Activated T-helper 1 cell treated with anti-CD3 and anti-CD28 coated beads, Interleukin-2, amount 50 U/mL, for 16 hours (primary cell): ENCODE measurements at places on chromosomes 6 and 20.

DNA sequence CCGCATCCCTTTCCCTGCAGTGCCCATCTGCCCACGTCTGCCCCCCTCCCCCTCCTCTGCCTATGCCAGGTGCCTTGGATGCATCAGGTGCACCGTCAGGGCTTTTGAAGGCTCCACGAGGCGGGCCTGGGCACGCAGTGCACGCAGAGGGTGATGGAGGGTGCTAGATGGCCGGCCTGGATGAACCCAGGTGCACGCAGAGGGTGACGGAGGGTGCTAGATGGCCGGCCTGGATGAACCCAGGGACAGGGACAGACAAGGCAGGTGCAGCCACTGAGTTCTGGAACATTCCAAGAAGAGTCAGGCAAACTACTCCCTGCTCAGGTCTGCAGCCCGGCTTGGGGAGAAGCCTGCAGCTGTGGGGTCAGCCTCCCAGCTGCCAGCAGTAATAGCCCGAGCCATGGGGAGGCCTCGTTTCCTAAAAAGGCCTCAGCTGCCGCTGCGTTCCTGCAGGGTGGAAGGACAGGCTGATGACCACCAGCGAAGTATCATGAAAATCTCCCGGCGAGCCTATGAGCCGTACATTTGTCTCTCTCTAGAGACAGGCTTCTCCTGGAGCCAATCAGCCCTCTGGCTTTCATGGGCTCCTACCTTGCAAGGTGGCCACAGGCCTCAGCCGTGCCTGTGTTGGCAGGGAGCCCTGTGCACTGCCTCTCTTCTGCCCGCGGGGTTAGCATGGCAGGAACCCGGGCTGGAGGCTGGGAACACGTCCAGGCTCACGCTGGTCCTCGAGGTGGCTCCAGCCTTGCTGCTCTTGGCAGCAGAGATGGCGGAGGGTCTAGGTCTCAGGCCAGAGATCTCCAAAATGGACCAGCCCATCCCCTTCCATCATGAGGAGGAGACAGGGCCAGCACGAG lies 29.6 kb downstream of the NTSR1 start:
- DNase-seq: no peak

DNA sequence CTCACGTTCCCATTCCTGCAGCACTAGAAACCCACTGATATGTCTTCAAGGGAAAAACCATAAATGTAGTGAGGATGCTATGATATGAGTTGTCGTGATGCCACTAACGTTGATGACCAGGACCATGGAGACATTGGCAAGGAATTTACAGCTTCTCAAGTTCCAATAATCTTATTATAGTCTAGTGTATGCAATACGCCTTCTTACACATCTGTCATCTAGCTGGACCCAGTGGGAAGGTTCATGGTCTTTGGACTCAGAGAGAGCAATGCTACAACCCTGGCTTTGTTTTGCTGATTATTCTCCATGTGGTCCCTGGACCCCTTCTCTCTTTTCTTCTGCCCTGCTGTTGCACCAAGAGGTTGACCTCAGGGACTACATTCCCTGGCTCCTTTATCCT lies 76.0 kb upstream of the BMP2 start:
- no peak for DNase-seq

DNA sequence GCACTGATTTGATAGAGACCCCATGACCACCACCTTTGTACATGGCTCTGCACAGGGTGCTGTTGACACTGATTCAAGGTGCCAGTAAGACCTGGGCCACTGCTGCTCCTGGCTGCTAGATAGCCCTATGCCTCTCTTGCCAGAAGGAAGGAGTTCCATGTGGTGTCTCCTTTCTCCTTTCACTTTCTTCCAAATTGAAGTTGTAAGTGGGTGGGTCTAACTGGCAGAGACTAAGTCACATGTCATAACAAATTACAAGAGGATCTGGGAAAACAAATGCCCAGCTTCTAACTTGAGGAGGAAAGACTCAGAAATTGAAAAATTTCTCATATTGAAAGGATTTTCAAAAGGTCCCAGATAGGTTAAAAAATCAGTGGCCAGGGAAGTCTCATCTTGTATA lies 116.8 kb downstream of the TFAP2B start:
- no peak for DNase-seq

- DNase-seq: peak; percentile 29
Measured at GRCh38 chr6:42960243-42961019, at the start of gene GNMT. Gene GNMT (plus strand): TSS chr6:42960754. CDS start chr6:42960768, 14 bp downstream.

GRCh38 chr6:161407581-161407980 lies 133.7 kb upstream of the AGPAT4 start:
- no peak for DNase-seq

GRCh38 chr6:40958738-40959137 lies 80.3 kb downstream of the UNC5CL start:
- DNase-seq: no peak
